GM12878 (cell line): ENCODE measurements at places on chromosomes 2 and 18. TPM values are rescaled to one million over a fixed set of nuclear protein-coding genes. Genes with fewer than 3 reads are reported as not detected.

GRCh38 chr2:24385366-24385765 is 25.0 kb upstream of the ITSN2 start:
- DNase-seq = no peak

DNA sequence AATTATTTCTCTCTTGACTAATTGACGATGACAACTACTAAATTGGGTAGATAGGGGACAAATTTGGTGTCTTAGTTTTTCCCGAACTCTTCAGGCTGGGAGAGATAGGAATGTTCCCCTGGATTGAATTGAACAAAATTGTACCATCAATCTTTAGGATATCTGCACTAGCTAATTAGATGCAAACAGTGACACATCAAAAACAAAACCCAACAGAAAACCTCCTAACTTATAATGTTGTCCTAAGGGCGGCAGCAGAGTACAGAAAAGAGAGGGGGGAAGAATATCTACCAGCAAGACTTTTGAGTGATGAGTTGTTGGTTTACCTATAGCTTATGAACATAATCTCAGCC is 342.9 kb downstream of the INSIG2 start:
- no peak for DNase-seq

- DNase-seq = no peak
These were observed 105.1 kb downstream of the RDH14 start for GRCh38 chr2:18455236-18455862.

- no peak for DNase-seq
These were observed 48.8 kb downstream of the ASB1 start for GRCh38 chr2:238475566-238475965.

DNA sequence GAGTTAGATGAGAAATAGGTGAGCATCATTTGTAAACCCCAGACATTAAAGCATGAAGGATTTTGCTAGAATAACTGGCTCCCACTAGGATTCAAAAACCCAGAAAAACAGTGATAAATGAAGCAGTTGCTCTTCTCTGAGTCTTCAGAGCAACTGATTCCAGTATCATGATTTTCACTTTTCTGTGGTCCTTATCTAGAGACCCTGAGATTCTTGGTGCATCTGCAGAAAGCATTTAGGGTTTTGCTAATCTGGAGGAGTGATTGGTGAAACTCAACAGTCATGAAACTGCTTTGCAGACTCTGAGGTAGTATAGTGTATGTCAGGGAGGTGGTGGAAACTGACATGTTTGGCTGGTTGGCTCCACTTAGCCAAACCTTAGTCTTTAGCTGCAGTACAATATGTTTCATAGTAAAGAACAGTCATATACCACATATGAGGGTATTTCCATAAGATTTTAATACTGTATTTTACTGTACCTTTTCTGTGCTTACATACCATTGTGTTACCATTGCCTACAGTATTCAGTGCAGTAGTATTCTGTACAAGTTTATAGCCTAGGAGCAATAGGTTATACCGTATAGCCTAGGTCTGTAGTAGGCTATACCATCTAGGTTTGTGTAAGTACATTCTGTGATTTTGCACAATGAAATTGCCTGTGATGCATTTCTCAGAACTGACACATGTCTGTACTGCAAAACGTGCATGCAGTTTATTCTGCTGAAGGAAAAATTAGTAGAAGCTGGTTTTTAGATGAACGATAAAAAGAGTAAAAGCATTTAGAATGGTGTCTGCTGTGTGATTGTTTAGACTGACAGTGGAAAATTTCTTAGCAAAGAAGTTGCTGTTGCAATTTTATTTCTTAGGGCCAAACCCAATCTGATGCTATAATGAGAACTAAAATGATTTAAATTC is 23.8 kb downstream of the EML4 start:
- no peak for DNase-seq

- no peak for DNase-seq
These were observed 203.0 kb downstream of the SETBP1 start for GRCh38 chr18:44883671-44884070.

KCNG2 gene
- polyA plus RNA-seq = 0.20 TPM in 1 of 2 replicates, not detected in the other

NEUROD1 gene
- not detected in 2 replicates for polyA plus RNA-seq

DLGAP1 gene
- polyA plus RNA-seq = 2.1 and 3.3 TPM in 2 replicates

OSGEPL1 gene
- polyA plus RNA-seq = 8.8 and 10.1 TPM in 2 replicates

GALNT13 gene
- polyA plus RNA-seq = not detected in 2 replicates

MAB21L4 gene
- not detected in 2 replicates for polyA plus RNA-seq
